ENCODE measurements at places on chromosomes 5 and 9.

GRCh38 chr5:14665949-14666348, 1.4 kb downstream of the OTULIN start:
- DNase-seq, result peak; percentile 23

GRCh38 chr5:130337179-130337888, 433.1 kb downstream of the CHSY3 start:
- no peak for DNase-seq

DNA sequence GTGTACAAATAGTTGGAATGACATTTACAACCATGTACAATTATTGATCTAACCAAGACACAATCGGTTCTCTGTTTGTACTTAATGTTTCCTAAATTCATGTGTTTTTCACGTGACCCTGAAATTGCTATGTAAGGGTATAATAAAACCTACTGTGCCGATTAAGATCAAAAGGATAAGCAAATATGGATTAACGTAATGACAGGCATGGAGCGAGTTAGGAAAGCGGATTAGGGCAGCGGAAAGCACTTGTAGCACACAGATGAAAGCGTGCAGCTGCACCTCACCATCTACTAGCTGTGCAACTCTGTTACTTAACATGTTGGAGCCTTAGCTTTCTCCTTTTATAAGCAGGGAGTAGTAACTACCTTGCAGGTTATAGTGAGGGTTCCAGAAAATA, 38.3 kb upstream of the ZFYVE16 start:
- DNase-seq, result peak; percentile 94

- DNase-seq, result no peak
Measured at GRCh38 chr9:14315875-14316601, 2.1 kb upstream of the NFIB start.

DNA sequence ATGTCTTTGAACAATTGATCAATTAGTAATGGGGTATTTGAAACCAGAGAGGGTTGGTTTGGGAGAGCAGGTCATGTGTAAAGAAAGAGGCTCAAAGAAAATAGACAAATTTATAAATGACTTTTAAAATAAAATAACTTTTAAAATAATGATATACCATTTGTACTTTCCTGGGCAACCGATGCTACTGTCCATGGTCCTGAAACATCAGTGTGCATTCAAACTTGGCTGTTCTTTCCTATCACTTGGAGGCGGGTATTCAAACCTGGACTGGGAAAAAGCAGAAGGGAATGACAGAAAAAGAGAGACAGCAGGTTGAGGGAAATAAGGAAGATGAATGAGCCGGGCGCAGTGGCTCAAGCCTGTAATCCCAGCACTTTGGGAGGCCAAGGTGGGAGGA, 1446.4 kb upstream of the WWC1 start:
- DNase-seq, result no peak

DNA sequence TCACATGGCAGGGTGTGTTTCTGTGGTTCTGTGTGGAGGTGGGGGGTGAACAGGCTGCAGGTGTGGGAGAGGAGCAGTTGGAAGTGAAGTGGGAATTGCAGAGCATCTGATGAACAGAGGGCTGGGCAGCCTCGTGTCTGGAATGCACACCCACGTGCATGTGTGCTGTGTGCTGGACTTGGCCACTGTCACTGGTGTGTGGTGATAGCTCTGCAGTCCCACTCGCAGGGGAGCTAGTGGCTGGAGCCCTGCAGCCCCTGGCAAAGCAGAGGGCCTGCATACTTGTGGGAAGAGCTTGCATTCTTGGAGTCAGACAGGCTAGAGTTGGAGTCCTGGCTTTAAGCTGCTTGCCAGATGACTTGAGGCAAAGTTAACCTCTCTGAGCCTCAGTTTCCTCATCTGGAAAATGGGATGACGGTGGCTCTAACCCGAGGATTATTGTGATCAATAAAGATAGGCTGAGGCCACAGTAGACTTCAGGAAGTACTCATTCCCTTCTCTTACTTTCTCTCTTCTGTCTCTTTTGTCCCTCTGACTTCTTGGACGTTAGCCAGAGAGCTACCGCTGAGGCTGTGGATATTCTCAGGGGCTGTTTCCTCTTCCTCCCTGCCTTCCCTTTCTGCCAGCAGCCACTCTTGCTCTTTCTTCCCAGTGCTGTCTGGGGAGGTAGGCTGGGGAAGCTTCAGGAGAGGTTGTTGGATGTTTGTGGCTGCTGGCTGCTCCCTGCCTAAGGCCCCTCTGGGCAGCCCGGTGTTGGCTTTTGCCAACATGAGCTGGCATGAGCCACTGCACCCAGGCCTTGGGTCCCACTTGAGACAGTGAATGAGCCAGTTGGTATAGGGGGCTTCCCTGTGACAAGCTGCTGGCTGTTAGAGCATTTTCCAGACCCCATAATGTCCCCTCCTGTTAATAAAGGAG, 18.3 kb downstream of the PSAT1 start:
- DNase-seq, result no peak

DNA sequence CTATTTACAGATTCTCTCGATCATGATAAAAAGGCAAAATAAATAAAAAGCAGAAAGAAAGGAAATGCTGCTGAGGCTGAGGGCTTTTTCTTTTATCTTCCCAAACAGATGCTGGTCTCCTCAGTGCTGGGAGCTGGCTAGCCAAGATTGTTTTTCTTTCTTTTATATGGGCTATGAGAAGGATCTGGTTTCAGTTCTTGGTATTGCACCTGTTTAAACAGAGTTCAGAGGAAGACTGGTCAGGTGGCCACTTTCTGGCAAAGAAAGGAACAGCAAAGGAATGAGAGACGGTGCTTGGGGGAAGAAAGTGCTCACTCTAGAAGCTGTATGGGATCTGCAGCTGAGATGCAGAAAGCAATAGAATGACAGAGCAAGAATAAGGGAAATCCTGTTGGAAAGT, 88.9 kb downstream of the SLF1 start:
- no peak for DNase-seq
